ENCODE measurements at places on chromosomes 2 and 18.
A peak's percentile ranks its signal among the peaks of the same experiment; 100 is the strongest.

DNA sequence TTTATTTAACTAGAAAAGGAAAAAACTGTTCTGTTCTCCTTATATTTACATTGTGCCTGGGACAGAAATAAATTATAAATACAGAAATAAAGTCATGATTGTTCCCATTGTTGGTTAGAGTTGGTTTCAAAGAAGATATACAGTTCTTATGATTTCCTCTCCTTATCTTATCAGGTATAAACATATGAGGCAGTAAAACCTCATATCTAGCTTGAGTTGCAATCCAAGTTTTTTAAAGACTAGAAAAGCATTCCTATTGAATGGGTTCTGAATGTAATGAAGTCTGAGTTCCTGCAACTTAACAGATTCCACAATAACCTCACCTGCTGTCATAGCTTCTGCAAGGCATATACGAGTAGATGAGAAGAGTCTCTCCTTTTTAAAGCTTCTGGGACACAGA lies 114.7 kb upstream of the CAVIN2 start:
- DNase-seq: no peak

- DNase-seq: no peak
These were observed 750.8 kb upstream of the ID2 start for GRCh38 chr2:7930800-7931635.

GRCh38 chr2:206802654-206803514 lies 37.5 kb downstream of the FASTKD2 start:
- no peak for DNase-seq

DNA sequence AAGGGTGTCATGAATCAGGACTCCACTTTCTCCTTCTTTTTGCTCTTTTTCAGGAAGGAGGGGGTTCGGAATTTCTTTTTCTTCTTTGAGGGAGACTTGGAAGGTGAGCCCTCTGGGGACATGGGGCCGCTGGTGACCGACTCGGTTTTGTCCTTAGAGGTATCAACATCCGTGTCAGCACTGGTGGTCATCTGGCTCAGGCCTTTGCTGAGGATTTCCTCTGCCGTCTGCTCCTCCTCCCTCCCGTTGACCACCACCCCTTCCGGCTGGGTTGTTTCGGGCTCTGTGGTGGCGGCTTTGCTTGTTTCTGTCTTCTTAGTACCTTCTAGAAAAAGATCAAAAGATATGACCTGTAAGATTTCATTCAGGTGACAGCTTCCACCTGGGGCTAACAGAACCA lies 104.6 kb downstream of the ADD2 start:
- no peak for DNase-seq

GRCh38 chr2:47899915-47900816 lies 6.1 kb downstream of the FBXO11 start:
- DNase-seq: no peak

- peak; percentile 76 for DNase-seq
These were observed 1.1 kb upstream of the WBP1 start for GRCh38 chr2:74457129-74457548.

DNA sequence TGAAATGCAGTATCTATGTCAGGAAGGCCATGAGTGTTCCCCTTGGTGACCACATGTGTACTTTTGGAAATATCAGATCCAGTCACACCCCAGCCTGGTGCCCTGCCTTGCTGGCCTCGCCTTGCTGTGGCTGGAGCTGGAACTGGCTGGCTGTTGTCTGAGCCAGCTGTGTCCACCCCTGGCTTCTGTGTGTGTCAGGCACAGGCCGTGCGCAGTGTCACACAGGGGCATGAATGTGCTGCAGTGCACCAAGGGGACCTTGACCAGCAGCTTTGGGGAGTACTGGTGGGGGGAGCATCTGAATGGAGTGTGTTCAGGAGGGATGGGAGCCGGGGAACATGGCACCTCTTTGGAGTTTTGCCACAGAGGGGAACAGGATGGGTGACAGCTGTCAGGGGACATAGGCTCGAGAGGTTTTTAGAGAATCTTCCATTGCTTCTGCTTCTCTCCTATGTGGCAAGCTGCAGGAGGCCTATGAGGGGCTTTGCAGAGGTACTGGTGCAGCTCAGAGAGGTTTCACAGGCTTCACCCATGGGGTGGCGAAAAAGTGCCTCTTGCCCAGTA lies 44.7 kb upstream of the FAHD2A start:
- no peak for DNase-seq

- DNase-seq: no peak
These were observed 13.3 kb downstream of the OTOF start for GRCh38 chr2:26464390-26465265.

DNA sequence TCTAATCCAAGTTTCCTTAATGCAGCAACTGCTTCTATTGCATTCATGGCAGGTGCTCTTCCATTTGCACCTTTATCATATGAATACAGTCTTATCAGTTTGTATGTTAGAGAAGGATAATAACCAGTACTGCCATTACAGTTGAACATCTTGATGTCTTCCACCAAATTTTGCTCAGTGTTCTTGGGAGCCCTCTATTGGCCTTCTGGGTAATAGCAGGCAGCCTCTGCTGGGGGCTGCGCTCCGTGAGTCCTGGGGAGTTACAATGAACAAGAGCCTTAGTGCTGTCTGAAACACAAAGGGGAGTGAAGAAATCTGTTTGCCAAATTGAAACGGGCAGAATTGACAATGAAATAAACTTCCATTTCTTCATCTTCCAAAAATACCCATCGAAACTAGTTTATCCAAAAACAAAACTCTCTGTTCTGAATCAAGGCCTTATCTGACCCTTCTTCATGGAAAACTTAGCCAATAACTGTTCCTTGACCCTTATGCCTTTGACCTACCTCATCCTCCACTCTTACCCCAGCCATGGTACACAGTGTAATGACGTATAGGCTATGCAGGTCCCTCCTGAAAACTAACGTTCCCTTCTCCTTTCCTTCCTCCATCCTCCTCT lies 79.9 kb downstream of the ALK start:
- no peak for DNase-seq

DNA sequence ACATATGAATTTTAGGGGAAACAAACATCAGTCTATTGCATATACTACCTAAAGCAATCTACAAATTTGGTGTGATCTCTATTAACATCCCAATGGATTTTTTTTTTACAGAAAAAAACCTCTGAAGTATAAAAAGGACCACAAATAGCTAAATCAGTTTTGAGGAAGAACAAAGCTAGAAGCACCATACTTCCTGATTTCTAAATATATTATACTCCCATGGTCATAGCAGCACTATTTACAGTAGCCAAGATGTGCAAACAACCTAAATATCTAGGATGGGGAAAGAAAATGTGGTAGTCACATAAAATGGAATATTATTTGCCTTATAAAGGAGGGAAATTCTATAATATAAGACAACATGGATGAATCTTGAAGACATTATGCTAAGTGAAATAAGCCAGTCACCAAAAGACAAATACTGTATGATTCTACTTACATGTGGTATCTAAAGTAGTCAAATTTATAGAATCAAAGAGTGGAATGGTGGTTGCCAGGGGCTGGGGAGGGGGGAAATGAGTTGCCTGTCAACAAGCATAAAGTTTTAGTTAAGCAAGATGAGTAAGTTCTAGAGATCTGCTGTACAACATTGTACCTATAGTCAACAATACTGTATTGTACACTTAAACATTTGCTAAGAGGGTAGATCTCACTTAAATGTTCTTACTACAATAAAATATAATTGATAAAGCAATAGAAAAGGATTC lies 17.6 kb upstream of the CASP8 start:
- DNase-seq: no peak

- peak; percentile 20 for DNase-seq
These were observed 3.9 kb downstream of the BOD1L2 start for GRCh38 chr18:57150828-57151227.

GRCh38 chr18:7000484-7001096 lies 117.0 kb downstream of the LAMA1 start:
- DNase-seq: peak; percentile 2

- no peak for DNase-seq
These were observed 5.0 kb downstream of the MGAT5 start for GRCh38 chr2:134258684-134259388.

DNA sequence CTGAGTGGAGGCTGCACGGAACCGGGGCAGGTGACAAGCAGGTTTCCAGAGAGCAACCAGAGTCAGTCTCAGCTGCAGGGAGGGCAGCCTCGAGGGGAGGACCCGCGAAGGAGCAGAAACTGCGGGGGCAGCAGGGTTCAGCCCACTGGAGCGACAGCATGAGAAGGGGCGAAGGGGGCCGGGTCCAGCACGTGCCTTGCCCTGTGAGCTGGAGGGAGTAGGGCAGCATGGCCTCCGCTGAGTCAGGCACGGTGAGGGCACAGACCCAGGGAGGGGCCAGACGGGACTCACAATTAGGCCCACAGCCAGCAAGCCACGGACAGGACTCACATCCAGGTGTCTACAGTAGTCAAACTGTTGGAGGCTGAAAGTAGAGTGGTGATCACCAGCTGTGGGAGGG lies 22.7 kb upstream of the ATP9B start:
- DNase-seq: no peak

DNA sequence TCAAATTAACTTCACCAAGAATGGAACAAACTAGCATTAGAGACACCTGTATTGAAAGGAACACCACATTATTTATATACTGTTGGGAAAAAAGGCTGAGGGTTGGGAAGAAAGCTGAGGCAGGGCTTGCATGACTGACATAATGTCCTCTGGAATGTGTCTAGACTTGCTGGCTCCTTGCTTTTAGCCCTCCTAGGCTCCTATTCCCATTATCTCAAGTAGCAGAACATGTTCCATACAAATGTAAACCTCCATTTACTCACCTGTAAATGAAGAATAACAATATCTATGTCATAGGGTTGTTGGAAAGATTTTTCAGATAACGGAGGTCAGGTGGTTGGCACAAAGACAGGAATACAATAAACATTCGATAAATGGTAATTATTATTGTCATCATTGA lies 976 bp upstream of the ACADL start:
- no peak for DNase-seq

DNA sequence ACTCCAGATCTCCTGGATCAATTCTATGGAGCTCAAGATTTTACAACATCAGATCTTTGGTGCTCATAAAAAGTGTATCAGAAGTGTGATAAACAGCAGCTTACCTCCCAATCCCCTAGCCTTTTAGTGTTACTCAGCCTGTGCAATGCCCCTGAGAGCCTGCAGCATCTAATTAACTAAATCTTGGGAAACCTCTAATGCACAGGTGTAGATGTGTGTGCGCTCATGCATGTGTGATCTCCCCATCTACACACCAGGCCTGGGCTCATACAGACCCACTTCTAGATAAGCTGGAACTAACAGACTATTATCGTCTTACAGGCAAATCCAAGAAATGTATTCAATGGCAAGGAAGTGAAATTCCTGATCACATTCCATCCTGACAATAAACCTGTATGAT lies 7.5 kb downstream of the SUCLG1 start:
- DNase-seq: no peak

GRCh38 chr2:230537531-230537976 lies 121.6 kb downstream of the SP100 start:
- no peak for DNase-seq

GRCh38 chr18:21559195-21559594 lies 41.3 kb downstream of the ESCO1 start:
- DNase-seq: no peak

- DNase-seq: no peak
These were observed 162.7 kb downstream of the PKP4 start for GRCh38 chr2:158619496-158619895.

DNA sequence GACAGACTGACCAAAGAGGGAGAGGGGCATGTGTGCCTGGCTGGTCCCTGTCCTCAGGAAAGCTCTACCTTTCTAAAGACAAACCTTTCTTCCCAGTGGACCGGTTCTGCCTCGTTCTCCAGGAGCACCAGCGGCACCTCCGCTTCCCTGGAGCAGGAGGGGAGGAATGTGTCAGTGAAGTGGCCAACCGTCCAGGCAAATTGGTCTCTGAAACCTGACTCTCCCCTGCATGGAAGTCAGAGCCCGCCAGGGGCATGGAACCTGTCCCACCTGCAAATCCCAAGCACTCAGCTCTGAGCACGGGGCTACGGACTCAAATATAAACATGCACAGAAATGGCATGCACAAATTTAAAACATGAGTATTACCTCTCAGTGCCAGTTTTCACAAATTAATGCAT lies 62.9 kb downstream of the COL6A3 start:
- no peak for DNase-seq

GRCh38 chr2:20381457-20381856 lies 30.8 kb upstream of the PUM2 start:
- peak; percentile 49 for DNase-seq

DNA sequence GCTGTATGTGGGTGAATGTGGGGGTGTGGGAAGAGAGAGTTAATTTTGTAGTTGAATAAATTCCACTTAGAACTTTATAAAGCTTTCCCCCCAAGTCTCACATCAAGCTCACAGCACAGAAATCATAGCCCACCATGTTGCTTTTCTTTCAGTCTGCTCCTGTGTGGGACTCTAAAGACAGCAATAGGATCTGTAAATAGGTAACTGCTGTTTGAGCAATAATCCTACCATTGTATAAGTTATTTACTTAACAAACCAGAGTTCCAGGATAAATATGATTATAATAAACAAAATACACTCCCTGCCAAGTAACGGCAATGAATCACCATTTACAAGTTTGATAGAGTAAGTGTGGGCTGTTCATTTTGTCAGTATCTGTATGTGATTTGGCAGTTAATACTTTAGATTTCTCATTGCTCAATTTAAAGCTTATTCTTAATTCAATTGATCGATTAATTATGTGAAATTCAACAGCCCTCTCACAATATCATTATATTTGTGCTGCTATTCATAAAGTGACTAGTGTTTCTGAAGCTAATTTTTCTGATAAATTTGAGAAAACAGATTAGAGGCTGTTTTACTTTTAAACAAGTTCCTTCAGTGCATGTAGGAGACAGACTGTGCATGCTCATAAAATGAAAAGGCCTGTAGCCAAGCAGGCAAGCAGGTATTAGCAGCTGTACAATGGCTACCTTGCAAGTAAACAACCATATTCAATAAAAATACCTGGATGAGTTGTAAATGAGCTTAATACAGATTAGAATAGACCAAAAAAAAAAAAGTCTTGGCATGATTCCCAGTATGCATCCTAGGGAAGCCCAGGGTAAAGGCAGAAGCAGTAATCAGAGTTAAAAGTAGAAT lies 142.7 kb downstream of the PDE11A start:
- DNase-seq: no peak

GRCh38 chr18:64082054-64082453 lies 66.8 kb downstream of the LINC00305 start:
- DNase-seq: no peak

All from NCI-H1092 (cell line).